Stromal cell of bone marrow (primary cell): ENCODE measurements at places on chromosomes 1 and 21.

DNA sequence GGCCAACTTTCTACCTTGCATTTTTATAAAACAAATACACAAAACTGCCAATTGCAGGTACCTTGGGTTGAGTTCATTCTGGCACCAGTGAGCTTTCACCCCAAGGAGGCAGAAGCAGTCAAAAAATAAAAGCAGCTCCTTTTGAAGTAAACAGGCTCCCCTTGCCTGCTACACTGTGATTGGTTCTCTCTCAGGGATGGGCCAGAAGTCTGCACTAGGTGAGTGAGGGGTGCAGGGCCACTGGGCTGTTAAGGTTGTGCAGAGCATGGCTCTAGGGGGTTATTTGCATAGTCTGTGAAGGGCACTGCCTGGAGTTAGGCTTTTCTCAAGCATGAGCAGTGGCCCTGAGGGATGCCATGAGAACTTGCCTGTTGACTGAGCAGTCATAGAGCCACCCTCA lies 39.1 kb downstream of the AKNAD1 start:
- no peak for DNase-seq

GRCh38 chr1:8410791-8411190 lies 92.9 kb downstream of the SLC45A1 start:
- DNase-seq = no peak

DNA sequence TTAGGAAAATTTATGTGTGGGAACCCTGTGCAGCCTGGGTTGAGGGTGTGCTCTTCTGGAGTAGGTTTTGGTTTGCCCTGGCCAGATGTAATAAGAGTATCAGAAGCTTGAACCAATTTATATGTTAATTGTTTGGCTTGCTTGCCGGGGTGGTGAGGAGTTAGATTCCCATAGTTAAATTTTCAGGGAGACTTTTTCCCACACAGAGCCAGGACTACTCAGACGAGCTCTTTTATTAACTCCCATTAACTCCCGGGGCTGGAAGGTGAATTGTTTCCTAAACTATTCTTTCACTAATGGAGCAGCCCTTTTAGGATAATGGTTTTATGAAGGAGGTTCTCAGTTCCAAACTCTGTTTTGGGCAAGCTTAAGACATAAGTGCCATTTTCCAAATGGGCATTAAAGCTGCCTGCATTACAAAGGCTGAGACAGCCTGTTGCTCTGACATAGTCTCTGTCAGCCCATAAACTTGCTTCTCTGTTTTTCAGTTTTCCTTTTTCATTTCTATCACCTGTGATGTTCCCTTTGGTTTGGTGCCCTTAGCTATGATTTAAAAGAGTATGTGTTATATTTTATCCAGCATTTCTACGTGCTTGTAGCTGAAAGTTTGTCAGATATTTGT lies 18.0 kb upstream of the RAB3GAP2 start:
- no peak for DNase-seq

GRCh38 chr1:198234520-198235251 lies 77.9 kb downstream of the NEK7 start:
- DNase-seq = no peak

DNA sequence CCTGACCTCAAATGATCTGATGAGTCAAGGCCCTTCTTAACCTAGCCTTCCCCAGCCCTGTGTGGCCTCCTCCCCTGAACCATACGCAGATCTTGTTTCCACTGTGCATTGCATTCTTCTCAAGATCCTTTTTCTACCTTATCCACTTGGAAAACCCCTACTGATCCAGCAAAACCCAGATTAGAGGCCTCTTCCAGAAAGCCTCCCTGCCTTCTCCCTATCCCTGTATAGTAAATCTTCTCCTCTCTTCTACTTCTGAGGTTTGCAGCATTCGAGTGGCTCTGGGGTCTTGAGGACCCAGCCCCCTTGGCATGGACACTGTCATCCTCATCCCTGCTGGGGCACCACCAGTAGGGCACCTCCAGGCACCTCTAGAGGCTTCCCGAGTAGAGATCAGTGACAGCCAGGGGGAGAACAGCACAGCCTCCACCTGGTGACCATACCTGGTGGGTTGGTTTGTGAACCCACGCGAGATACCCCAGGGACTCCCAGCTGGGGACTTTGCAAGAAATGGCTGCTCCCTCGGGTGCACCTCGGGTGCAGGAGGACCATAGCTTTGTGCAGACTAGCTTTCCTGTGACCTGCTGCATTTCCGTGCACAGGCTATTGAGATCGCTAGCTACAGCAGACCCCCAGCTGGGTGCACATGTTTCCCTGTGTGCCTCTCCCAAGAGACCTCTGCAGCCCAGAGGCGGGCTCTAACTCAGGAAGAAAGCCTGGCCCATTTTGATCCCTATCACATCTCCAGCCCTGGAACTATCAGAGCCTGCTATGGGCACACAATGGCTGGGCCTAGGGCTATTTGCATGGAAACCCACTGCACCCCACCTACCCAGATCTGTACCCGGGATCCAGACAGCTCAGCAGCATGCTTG lies 34.2 kb downstream of the MATN1 start:
- DNase-seq = no peak
